CD4-positive, CD25-positive, alpha-beta regulatory T cell (primary cell): ENCODE measurements at places on chromosomes 2 and 18. TPM values are rescaled to one million over a fixed set of nuclear protein-coding genes. Genes with fewer than 3 reads are reported as not detected.

- H3K36me3 ChIP-seq: peaks cover 7% of the 10 kb centered on the region
- peak; percentile 73 for DNase-seq
- H3K27me3 ChIP-seq: no peaks in the 10 kb centered on the region
- H3K27ac ChIP-seq: peak overlapping the region; percentile 87
Measured at GRCh38 chr2:105746177-105747080, 1.7 kb downstream of the NCK2 start.

The KIF1A gene
- not detected for total RNA-seq

DNA sequence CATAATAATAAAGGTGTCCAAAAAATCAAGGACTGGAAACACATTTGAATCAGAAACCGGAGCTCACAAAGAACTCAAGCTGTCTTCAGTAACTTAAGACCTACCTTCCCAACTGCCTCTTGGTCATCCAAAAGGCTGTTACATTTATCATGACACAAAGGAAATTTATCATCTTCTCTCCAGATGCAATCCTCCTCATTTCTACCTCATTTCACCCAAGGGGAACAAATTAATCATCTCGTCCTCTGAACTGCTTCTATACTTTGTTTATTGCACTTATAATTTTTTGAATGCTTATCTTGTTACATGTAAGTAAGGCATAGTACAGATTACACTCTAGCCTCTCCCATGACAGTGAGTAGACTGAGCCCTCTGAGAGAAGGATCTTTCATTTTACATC is 105.1 kb upstream of the RGPD4 start:
- H3K36me3 ChIP-seq: no peaks in the 10 kb centered on the region
- no peaks in the 10 kb centered on the region for H3K27me3 ChIP-seq
- H3K27ac ChIP-seq: no peak overlapping the region
- no peak overlapping the region for H3K4me3 ChIP-seq
- no peaks in the 10 kb centered on the region for H3K4me1 ChIP-seq

DNA sequence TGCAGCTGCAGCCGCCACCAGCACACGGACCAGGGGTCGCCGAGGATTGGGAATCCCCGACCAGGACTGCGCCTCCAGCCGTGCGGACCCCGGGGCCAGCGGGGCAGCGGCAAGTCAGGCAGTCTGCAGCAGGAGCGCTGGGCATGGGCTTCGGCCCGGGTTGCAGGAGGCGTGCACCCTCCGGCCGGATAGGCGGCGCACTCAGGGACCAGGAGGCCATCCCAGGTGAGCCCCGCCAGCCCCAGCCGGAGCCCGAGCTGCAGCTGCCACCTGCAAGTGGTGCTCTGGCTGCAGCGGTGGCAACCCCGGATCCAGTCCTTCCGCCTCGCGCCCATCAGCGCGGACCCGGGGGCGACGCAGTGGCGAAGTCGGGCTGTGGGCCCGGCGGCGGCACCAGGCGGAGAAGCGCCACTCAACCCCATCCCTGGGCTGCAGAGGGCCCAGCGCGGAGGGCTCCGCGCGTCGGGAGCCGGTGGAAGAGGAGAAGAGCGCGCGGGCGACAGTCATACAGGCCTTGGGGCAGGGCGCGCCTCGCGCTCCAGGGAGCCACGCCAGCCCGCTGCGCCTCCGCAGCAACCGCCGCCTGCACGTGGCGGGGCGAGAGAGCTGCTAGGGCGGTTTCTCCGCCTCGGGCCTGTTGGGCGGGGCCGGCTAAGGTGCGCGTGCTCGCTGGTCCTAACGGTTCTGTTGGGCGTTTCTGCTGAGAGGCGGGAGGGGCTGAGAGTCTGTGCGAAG is 73.8 kb downstream of the RPIA start:
- no peaks in the 10 kb centered on the region for H3K36me3 ChIP-seq
- no peak for DNase-seq
- no peaks in the 10 kb centered on the region for H3K27me3 ChIP-seq
- no peak overlapping the region for H3K4me3 ChIP-seq
- H3K4me1 ChIP-seq: peaks cover 11% of the 10 kb centered on the region

The SERPINB4 gene
- not detected for total RNA-seq

DNA sequence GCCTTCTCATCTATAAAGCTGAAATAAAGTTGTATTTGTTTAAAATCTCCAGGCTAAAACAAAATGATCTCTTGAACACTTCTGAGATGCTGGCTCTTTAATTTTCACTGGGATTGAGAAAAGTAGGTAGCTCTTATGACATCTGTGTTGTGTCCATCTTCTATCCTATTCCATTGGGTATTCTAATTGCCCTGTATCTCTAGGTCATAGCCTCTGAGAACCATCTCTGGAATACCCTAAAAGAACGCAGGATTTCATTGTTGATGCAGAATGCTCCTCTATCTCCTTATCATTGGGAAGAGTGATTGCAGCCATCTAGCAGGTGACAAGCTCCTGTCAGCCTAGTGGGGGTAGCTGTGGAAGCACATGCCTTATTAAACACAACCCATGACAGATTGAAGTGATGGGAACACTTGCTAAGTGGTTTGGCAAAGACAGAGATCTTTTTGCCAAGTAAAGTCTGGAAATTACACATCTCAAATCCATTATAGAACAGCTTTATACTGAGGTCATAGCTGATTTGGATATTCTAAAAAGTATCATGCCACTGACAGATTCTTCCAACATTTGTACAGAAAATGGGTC is 178.2 kb downstream of the TDRD15 start:
- H3K4me3 ChIP-seq: no peak overlapping the region
- no peaks in the 10 kb centered on the region for H3K4me1 ChIP-seq
- DNase-seq: no peak

GRCh38 chr2:101942851-101943250 is 48.9 kb upstream of the IL1R2 start:
- DNase-seq: no peak
- no peak overlapping the region for H3K4me3 ChIP-seq
- no peaks in the 10 kb centered on the region for H3K36me3 ChIP-seq
- no peak overlapping the region for H3K27ac ChIP-seq
- no peaks in the 10 kb centered on the region for H3K27me3 ChIP-seq
- H3K4me1 ChIP-seq: no peaks in the 10 kb centered on the region

The LDLRAD4 gene
- 207 TPM for total RNA-seq

DNA sequence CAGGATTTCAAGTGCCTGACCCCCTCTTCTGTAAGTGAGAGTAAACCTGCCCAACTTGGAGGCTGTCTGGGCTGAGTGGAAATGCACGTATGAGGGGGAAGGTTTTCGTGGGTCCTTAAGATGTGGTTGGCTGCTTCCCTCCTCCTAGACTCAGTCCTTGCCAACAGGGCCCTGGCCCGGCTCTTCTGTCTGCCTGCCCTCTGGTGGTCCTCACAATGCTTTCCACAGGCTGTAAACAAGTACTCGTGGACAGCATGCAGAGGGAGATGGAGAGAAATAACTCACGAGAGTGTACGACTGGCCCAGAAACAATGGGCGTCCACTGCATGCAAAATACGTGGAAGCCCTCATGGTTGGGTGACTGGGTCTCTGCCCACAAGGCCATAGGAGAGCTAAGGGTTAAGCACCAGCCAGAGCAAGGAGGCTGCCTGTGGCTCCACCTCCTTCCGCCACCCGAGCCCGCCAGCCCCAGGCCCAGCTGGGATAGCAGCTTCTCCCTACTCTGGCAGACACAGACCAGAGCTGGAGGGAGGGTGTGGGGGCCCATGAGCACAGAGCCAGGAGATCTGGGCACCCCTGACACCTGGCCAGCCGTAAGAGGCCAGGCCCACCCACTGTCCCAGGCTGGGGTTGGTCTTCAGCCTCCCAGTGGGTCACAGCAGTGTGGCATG is 17.0 kb upstream of the ARHGEF4 start:
- no peaks in the 10 kb centered on the region for H3K36me3 ChIP-seq
- no peak overlapping the region for H3K27ac ChIP-seq
- no peak for DNase-seq
- no peak overlapping the region for H3K4me3 ChIP-seq

The HOXD10 gene
- not detected for total RNA-seq

The MROH2A gene
- not detected for total RNA-seq

The GAREM1 gene
- 0.05 TPM for total RNA-seq

- peaks cover 2% of the 10 kb centered on the region for H3K27me3 ChIP-seq
- no peaks in the 10 kb centered on the region for H3K4me1 ChIP-seq
- no peak overlapping the region for H3K27ac ChIP-seq
Measured at GRCh38 chr2:142937347-142937746, 59.9 kb downstream of the KYNU start.

The PMAIP1 gene
- 326 TPM for total RNA-seq

DNA sequence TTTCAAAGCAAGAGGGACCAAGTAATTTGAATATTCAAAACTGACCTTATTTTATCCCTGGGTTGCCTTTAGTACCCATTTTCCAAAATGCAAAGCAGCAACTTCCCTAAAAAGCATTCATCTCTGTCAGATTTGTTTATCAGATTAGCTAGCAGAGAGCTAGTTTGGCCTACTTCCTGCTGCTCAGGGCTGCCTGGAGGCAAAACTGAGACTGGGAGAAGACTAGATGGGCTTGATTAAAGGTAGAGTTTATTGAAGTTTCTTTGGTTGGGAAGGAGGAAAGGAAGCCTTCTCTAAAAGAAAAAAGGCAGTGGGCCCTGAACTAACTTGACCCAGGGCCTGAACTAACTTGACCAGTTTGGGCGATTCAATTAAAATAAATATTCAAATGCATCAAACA is 426.1 kb upstream of the FAM98A start:
- H3K27me3 ChIP-seq: no peaks in the 10 kb centered on the region
- no peak for DNase-seq

The MATN3 gene
- total RNA-seq: not detected

The MC4R gene
- total RNA-seq: not detected

The DTNA gene
- not detected for total RNA-seq

GRCh38 chr2:23460993-23461392 is 76.0 kb downstream of the KLHL29 start:
- H3K27ac ChIP-seq: no peak overlapping the region
- no peaks in the 10 kb centered on the region for H3K27me3 ChIP-seq
- H3K4me3 ChIP-seq: no peak overlapping the region
- DNase-seq: no peak

GRCh38 chr2:233351423-233351822 is 2.9 kb upstream of the DGKD start:
- no peaks in the 10 kb centered on the region for H3K27me3 ChIP-seq
- H3K4me1 ChIP-seq: peaks cover 26% of the 10 kb centered on the region
- H3K4me3 ChIP-seq: no peak overlapping the region

The ADAM17 gene
- total RNA-seq: 34.1 TPM

DNA sequence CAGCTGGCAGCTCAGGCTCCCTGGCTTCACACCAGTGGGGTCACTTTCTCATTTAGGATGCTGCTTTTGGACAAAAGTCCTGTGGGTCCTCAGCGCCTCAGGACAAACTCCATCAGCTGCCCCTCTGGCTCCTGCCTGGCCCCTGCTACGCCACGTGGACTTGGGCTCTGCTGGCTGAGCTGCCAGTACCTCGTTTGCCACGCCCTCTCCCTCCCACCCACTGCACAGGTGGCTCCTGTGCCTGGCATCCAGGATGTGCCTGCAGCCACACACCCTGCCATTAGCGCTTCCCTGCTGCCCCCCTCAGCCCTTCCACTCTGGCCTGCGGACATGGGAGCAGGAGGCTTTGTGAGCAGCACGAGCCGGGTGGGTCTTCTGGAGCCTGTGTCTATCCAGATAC is 118.9 kb downstream of the ZNF236 start:
- no peak for DNase-seq
- H3K4me1 ChIP-seq: no peaks in the 10 kb centered on the region
- H3K4me3 ChIP-seq: no peak overlapping the region
- H3K27me3 ChIP-seq: no peaks in the 10 kb centered on the region

DNA sequence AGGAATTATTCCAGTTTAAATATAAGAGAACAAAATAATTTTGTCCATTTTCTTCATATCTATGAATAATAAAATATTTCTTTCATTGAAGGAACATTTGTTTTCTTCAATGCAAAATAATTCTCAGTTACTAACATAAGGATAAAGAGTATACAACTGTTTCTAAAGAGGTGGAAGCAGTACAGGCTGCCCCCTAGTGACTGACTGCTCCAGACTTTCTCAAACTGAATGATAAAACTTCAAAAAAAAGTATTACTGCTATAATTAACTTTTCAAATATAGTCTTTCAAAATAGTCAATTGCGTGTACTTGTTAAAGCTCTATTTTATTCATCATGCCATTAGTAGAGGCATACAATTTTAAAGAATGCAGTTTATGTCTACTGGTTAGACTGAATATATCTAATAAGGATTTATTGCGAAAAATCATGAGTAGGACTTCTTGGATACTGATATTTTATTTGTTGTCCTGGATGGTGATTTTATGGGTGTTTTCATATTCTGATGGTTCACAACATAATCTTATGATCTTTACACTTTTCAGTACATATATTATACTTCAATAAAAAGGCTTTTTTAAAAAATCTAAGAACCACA is 100.1 kb downstream of the WDPCP start:
- H3K4me3 ChIP-seq: no peak overlapping the region
- DNase-seq: no peak
- no peaks in the 10 kb centered on the region for H3K4me1 ChIP-seq
- no peak overlapping the region for H3K27ac ChIP-seq
- no peaks in the 10 kb centered on the region for H3K27me3 ChIP-seq

DNA sequence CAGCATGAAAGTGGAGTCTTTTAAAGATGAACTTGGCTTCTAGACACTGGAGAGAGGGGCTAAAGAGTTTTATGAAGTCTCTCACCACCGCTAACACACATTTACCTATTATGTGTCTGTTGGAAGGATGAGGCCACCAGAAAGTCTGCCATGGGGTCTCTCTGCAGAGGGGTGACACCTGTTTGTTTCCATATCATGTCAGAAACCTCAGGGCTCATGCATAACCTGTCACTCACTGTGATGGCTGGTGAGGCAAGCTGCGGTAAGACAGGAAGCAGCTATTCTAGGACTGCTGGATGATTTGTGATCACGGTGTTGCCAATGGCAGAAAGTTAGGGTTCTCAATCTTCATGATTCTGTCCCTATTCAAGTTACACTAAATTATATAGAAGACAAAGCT is 60.8 kb upstream of the DNMT3A start:
- no peak overlapping the region for H3K4me3 ChIP-seq
- no peaks in the 10 kb centered on the region for H3K36me3 ChIP-seq
- no peak overlapping the region for H3K27ac ChIP-seq
- H3K27me3 ChIP-seq: no peaks in the 10 kb centered on the region
- peaks cover 3% of the 10 kb centered on the region for H3K4me1 ChIP-seq
- peak; percentile 50 for DNase-seq

GRCh38 chr2:203383038-203383437 is 54.8 kb downstream of the ABI2 start:
- H3K27me3 ChIP-seq: no peaks in the 10 kb centered on the region
- no peak for DNase-seq
- no peaks in the 10 kb centered on the region for H3K36me3 ChIP-seq
- no peaks in the 10 kb centered on the region for H3K4me1 ChIP-seq

The TYMS gene
- total RNA-seq: 7.3 TPM

DNA sequence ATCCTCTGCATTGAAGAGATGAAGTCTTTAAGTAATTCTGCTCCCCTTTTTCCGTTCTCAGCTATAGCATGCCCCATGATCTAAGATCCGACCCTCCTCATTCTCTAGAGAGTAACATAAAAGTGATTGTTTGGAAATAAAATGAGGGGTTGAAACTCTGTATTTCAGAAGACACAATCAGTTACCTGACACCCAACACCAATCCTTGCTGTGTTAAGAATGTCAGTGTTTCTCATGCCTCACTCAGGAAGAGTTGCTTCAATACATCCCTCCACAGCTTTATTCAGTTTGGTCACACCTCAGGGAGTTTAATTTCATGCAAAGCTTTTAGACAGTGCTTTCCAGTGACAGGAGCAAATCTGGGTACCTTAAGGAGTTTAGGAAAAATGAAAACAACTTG is 49.9 kb upstream of the RBBP8 start:
- H3K4me3 ChIP-seq: no peak overlapping the region
- DNase-seq: no peak
- H3K27ac ChIP-seq: no peak overlapping the region
- H3K4me1 ChIP-seq: no peaks in the 10 kb centered on the region
- peaks cover 2% of the 10 kb centered on the region for H3K27me3 ChIP-seq
- H3K36me3 ChIP-seq: no peaks in the 10 kb centered on the region

The RUFY4 gene
- total RNA-seq: 2.1 TPM
